ENCODE measurements at places on chromosomes 13 and 19. TPM values are rescaled to one million over a fixed set of nuclear protein-coding genes. Genes with fewer than 3 reads are reported as not detected.

RGCC gene
- total RNA-seq: 34.7 TPM

NBEA gene
- total RNA-seq: 4.6 TPM

ERVK3-1 gene
- 17.5 TPM for total RNA-seq

PRODH2 gene
- not detected for total RNA-seq

MLNR gene
- not detected for total RNA-seq

ZNF724 gene
- total RNA-seq: 6.3 TPM
